A549 treated with DMSO at 1 μM for 4 hours (cell line): ENCODE measurements at places on chromosomes 6 and 20. TPM values are rescaled to one million over a fixed set of nuclear protein-coding genes. Genes with fewer than 3 reads are reported as not detected.

Gene TCF15
- not detected in 5 replicates for total RNA-seq

Gene RSPO3
- 116 to 130 TPM (median 127 TPM) in 5 replicates for total RNA-seq

Gene DYNLT2
- total RNA-seq: 0.62 to 0.90 TPM (median 0.69 TPM) in 5 replicates

Gene PKIB
- 0.32 to 0.84 TPM (median 0.74 TPM) in 5 replicates for total RNA-seq

Gene ARMH2
- not detected in 5 replicates for total RNA-seq

Gene GDAP1L1
- not detected in 5 replicates for total RNA-seq

Gene EYA4
- total RNA-seq: 9.3 to 13.7 TPM (median 12.8 TPM) in 5 replicates

Gene PDYN
- total RNA-seq: not detected in 5 replicates

Gene C6orf15
- total RNA-seq: not detected in 5 replicates

Gene CST4
- total RNA-seq: not detected in 5 replicates

Gene RAB44
- total RNA-seq: 0.02 to 0.05 TPM (median 0.03 TPM) in 3 of 5 replicates, not detected in the others

Gene MEP1A
- total RNA-seq: not detected in 5 replicates

Gene PCK1
- 0.03 TPM in 1 of 5 replicates, not detected in the others for total RNA-seq

Gene HLA-DPA1
- 0.10 TPM in 1 of 5 replicates, not detected in the others for total RNA-seq

Gene ENPP4
- total RNA-seq: 0.26 to 0.53 TPM (median 0.32 TPM) in 5 replicates

Gene MUC21
- not detected in 5 replicates for total RNA-seq

Gene DSP
- total RNA-seq: 36.4 to 56.3 TPM (median 50.0 TPM) in 5 replicates

Gene ADIG
- total RNA-seq: not detected in 5 replicates

Gene SOX4
- 12.3 to 21.7 TPM (median 16.2 TPM) in 5 replicates for total RNA-seq

Gene LRRC1
- total RNA-seq: 4.4 to 7.4 TPM (median 5.7 TPM) in 5 replicates

Gene DSTN
- 646 to 804 TPM (median 743 TPM) in 5 replicates for total RNA-seq

Gene IP6K3
- 0.06 to 0.15 TPM (median 0.09 TPM) in 5 replicates for total RNA-seq

Gene ITPR3
- 32.9 to 45.8 TPM (median 41.0 TPM) in 5 replicates for total RNA-seq

Gene LPA
- total RNA-seq: 0.02 to 0.03 TPM in 2 of 5 replicates, not detected in the others

Gene PBOV1
- total RNA-seq: not detected in 5 replicates

Gene UBE2V1
- 112 to 149 TPM (median 124 TPM) in 5 replicates for total RNA-seq
